CD4-positive, alpha-beta T cell treated with Interferon gamma for 1 hour (primary cell): ENCODE measurements at places on chromosomes 12 and 14.
A peak's percentile ranks its signal among the peaks of the same experiment; 100 is the strongest.

DNA sequence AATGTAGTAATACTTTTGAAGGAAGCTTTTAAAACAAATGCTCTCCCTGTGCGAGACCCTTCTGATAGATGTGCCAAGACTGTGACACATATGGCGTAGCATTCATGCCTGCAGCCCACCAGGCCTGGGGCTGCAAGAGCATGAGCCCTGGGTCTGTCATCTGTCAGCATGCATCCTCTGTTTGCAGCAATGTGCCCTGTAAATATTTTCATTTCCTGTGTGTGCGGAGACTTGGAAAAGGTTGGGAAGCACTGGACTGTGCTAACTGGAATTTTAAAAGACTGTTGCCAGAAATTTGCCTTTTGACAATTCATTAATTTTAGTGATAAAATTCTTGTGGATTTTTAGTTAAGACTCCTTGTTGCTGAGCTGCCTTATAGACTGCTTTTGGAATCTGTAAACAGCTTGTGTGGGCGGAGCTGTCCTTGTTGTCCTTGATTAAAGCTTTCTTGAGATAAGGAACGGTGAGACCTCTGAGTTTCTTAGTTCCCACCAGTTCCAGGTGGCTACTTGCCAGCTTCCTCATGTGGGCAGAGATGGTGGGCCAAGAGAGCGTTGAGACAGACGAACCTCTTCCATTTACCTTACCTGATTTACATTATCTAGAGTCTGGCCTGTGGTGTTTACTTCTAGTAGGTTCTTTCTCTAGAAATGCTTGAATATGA, 23.4 kb downstream of the MARK3 start:
- DNase-seq = no peak

- DNase-seq = no peak
Measured at GRCh38 chr12:51836041-51836826, 12.3 kb downstream of the FIGNL2 start.

GRCh38 chr12:54368709-54369596, 4.7 kb upstream of the GPR84 start:
- peak; percentile 84 for DNase-seq

DNA sequence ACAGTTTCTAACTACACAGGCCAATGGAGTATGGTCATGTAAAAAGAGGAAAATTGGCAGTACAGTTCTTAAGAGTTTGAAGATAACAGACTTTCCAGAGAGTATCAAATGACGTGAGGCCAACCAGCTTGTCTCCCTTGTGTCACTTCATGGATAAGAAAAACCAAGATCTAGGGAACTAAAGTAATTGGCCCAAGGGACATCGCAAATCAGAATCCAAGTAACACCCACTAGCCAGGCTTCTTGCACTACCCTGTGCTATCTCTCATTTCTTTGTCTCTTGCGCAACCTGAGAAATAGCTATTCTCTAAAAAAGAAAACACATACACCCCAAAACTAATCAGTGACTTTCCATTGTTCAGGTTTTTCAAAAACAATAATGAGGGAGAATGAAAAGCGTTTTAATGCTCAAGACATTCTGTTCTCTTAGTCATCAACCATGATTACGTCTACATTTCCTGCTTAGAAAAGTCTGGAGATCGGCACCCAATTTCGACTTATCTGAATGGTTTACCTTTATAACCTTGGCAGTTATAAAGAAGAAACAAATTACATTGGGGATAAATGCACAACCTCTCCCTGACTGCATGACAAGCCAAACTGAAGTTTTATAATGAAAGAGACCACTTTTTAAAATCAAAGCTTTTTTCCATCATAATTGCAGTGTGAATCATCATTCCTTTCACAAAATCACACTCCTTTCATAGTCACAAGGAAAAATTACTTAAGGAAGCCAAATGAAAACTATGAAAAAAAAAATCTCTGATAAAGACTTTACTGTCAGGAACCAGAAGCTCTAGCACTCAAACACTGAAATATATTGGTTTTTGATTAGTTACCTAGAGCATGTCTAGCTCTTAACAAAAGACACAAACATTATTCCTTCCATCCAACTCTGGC, 42.1 kb downstream of the TMTC1 start:
- DNase-seq = no peak

DNA sequence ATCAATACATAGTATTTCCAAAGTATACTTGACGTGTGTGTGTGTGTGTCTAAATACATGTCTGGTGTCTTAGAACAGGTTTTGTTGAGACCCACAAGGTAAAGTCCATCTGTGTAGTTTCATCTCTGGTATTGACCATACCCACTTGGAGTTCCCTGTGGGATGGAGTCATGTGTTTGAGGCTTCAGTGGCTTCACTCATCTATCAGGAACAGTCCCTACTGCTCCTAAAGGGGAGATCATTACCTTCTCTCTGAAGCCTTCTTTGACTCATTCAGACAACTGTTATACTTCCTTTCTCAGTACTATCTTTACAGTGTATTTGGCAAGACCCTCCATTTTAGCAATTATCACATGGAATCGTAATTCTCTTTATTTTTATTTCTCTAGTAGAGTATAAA, 14.2 kb downstream of the RAB21 start:
- no peak for DNase-seq

DNA sequence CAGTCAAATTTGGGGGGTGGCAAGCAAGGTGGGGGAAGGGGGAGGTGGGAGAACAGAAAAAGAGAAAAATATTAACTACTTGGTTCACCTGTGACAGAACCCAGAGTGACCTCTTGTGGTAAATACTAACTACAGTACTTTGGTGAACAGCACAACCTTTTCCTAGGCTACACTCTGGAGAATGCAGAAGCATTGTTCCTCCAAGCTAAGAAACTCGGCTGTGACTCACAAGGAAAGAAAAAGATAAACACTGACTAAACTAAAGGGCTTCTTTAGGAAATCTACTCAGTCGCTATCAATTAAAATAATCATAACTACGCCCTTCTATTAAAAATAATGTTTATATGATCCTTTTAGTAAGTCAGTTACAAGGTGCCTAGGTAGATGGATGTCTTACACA, 5.4 kb downstream of the KCNH5 start:
- no peak for DNase-seq

GRCh38 chr12:132665794-132666193, 21.3 kb downstream of the POLE start:
- DNase-seq = no peak

GRCh38 chr12:104459368-104459909, 2.7 kb downstream of the CHST11 start:
- no peak for DNase-seq

DNA sequence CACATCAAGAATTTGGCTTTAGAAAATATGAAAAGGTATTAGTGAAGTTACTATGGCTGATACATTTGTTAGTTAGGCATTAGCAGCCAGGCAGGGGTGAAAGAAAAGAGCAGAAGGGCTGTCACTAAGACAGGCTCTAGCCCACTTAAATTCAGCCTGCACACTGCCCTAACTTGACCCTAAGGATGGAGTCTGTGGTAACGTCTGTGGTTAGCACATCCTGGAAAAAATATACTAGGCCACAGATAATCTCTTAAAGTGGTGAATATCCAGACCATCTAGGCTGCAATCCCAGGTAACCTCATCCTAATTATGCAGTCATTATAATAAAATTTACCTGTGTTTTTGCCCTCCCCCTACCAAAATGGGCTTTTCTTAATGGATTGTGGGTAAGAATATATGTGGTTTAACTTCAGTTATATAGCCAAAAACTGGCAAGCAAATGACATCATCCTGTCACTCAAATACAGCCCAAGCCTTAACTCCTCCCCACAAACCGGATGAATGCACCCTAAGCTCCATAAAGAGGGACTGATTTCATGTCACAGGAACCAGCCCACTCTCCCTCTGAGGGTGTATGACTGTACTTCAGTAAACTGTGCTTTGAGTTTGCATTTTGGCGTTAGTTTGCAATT, 440.9 kb downstream of the LRFN5 start:
- no peak for DNase-seq

GRCh38 chr14:53840444-53840843, 116.2 kb downstream of the BMP4 start:
- DNase-seq = no peak

GRCh38 chr12:98208816-98209215, 306.6 kb upstream of the TMPO start:
- DNase-seq = no peak

GRCh38 chr14:103178521-103178920, 55.3 kb downstream of the TNFAIP2 start:
- DNase-seq = no peak

DNA sequence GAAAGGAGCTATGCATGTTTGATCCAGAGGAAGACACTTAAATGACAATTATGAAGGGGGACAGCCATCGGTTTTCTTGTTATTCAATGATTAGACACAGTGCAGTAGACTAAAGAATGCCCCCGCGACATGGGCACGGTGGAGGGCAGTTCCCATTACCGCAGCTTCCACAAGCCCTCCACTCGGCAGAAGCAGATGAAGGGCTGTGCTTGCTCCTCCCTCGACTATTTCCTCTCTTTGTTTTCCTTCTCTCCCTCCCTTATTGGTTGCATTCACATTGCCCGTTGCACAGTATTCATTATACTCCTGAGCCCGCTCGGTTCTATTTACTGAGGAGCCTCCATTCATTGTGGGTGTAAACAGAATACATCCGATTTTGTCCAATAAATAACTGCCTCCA, 138.8 kb upstream of the RASSF8 start:
- no peak for DNase-seq

DNA sequence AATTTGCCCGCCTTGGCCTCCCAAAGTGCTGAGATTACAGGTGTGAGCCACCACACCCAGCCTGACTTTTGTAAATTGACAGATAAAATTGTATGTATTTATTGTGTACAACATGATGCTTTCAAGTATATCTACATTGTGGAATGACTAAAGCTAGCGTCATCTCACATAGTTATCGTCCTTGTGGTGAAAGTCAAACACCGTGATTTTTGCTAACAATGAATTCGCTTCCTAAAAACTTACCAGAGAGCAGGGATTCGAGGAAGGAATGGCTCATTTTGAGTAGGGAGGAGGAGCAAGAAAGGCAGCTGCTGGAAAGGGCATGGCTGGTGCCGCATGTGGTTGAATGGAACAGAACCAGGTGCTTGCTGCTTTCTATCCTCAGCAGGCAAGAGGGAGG, 85.4 kb downstream of the LGMN start:
- DNase-seq = no peak

GRCh38 chr12:3222979-3223378, 145.8 kb downstream of the TSPAN9 start:
- no peak for DNase-seq

GRCh38 chr12:7197841-7198240, 8.4 kb downstream of the PEX5 start:
- DNase-seq = no peak

- no peak for DNase-seq
Measured at GRCh38 chr14:86442135-86442534, 912.2 kb downstream of the FLRT2 start.

GRCh38 chr12:12365446-12365802, 8.5 kb downstream of the BORCS5 start:
- DNase-seq = no peak

DNA sequence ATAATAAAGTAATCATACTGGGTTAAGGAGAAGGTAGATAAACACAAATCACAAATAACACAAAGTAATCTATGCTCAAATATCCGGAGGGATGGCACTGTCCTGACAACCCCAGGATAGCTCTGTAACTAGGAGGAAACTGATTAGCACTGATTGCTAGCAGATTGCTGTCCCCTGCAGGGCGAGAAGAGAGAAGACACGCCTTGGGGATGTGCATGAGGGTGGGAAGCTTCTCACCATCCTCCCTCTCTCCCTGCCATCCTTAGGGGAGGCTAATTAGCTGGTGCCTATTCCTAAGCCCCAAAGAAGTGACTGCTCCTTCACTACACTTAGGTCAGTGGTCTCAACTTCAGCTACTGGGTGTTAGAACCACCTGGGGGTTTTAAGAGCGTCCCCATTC, 27.0 kb upstream of the TMEM260 start:
- DNase-seq = no peak

GRCh38 chr12:119594772-119595445, 1.3 kb downstream of the TMEM233 start:
- no peak for DNase-seq

- DNase-seq = no peak
Measured at GRCh38 chr12:132329036-132329719, at the start of gene GALNT9. GALNT9 (minus strand) TSS chr12:132329589; CDS start chr12:132329203, 386 bp downstream.

DNA sequence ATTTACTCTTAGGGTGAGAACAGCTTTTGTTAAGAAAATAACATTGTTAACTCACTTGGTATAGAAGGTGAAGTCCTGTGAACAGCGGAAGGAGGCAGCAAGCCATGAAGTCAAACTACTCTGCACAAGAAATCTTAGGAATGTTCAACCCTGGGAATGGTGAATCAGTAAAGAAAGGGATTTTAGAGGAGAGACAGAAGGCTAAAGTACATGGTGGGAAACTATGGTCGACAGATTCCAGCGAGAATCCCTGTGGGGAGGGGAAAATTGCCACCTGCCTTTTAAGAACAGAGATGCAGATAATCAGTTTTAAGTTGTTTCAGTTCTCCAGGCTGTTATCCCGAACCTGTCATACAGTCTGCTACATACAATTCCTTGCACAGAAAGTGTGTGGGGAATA, 63.2 kb upstream of the PTPRR start:
- no peak for DNase-seq

DNA sequence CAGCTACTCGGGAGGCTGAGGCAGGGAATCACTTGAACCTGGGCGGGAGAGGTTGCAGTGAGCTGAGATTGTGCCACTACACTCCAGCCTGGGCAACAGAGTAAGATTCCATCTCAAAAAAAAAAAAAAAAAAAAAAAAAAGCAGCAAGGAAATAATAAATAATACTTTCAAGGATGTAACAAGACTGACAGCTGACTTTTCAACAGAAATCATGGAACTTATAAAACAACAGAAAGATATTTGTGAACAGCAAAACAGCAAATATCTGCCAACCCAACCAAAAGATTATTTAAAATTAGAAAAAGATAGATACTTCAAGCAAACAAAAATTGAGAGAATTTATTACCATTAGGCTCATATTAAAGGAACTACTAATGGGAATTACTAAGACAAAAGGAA, 115.1 kb downstream of the TSHR start:
- no peak for DNase-seq

DNA sequence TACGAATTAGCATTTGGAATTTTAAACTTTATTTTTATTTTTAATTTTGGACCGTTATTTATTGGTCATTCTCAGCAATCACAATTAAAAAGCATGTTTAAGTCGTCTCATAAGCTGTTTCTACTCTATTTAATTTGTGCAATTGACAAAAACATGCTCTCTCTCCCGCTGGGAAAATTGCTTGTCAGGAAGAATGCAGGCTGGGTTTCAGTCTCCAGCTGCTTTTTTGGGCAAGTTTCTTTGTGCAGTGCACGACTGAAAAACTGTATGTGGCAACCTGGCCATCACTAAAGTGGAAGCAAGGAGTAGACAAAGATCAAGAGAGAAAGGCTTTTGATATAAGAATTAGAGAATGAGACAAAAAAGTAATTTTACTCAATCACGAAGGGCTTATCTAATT, 941.5 kb upstream of the MDGA2 start:
- DNase-seq = no peak
